SHP77 treated with DMSO at 0.1 percent for 48 hours (cell line): ENCODE measurements at places on chromosomes 3 and 15.

DNA sequence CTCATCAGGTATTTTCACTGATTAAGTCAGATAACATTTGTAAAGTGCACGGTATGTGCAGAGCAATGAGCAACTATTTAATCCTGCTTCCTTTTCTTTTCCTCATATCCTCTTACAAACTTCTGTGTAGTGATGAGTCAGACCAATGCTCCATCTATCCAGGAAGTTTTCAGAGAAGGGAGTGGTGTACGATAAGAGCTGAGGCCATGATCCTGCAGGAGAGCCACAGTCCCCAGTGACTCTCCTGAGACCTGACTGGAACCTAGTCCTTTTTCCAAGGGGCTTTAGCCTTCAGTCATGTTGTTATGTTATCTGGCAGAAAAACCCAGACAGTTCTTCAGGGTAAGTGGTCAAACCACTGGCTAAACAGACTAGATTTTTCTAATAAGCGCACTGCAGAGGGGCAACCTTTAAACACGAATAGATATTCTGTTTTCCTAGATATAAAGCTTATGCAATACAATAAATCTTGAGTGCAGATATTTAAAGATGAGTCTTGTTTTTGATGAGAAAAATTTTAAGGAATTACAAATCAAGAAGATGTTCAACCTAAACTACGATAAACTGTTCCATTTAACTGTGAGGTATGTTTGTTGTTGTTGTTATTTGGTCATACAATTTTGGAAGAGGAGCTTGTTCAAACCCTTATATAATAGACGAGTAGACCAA is 110.5 kb upstream of the RAP2B start:
- DNase-seq, result no peak

DNA sequence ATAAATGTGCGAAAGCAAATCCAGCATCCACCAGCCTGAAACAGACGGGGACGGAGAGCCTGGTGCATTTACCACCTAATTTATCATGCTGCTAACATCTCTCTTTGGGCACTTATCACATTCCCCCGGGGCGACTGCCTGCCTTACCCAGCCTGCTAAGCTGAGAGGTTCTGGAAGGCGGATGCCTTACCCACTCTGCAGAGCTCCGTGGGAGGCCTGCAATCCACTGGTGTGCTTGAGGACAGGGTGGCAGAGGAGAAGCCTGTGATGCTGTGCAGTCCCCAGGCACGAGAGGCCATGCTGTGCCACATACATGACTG is 25.5 kb downstream of the MGLL start:
- DNase-seq, result no peak

DNA sequence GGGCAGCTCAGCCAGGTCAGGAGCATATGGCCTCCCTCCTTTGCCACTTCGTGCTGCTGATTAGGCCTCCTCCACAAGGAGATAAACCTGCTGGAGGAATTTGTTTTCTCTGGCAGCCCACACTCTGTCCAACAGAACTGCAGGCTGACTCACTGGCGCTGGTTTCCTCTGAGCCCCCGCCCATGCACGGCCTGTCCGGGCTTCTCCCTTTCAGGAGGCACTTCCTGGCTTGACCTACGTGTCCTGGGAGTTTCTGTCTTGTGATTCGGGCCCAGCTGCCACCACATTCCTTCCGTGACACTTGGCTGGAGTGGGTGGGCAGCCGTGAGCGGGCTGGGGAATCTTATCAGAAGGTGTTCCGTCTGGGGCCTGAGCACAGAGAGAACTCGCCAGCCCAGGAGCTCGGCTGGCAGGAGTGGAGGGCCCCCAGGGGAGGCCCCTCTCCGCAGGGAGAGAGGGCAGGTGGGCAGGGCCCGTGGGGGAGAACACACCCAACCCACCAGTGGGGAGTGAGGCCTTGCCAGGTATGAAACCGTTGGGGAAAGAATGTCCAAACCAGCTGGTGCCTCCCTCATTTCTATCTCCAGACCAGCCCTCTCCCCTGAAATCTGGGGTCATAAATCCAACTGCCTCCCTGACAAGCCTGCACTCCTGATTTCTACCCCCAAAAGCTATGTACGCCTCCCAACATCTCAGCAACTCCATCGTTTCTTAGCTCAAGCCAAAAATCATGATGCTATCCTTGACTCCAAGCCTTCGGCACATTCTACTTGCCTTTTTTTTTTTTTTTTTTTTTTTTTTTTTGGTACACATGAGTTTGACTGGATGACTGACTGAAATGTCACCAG is 110.6 kb upstream of the MEF2A start:
- no peak for DNase-seq

DNA sequence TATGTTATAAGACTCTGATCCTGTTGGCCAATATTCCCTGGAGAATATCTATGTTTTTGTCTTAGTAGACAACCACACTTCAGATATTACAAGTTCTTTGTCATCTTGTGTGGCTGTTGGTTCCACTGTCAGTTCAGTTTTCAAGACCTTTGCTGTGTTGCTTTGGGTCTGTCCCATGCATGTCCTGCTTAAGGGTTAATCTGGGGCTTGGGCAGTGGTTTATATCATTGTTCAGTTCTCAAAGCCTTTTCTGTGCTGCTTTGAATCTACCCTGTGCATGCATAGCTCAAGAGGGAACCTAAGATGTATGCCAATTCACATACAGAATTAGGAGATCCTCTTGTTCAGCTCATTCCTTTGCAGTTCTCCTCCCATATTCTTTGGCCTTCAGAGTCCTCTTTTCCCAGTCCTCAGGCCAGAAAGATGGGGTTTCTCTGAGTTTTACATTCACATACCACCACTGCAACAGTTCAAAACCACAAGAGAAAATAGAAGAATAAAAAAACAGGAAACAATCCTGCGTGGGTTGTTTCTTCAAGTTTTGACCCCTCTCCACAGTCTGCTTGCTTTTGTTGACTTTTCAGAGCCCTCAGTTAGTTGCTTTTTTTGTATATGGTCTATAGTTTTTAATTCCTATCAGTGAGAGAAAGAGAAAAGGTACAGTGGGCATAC is 21.6 kb downstream of the BUB1B start:
- no peak for DNase-seq

GRCh38 chr3:108907194-108907593 is 46.5 kb downstream of the GUCA1C start:
- DNase-seq, result no peak

- no peak for DNase-seq
Observed at GRCh38 chr3:47296562-47297302, 14.0 kb downstream of the KLHL18 start.

DNA sequence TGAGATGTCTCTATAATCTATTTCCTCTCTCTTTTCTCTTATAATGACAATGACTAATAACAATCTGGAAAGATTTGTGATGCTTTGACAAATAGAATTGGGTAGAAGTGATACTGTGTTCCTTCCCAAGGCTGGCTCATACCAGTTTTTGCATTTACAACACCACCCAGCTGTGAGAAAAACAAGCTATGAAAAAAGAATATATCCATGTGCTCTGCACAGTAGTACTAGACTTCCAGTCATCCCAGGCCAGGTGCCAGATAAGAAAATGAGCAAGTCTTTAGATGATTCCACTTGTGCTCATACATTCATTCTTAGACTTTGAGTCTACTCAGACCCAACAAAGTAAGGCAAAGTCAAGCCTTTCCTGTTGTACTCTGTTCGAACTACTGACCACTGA is 350.2 kb upstream of the POU1F1 start:
- no peak for DNase-seq

DNA sequence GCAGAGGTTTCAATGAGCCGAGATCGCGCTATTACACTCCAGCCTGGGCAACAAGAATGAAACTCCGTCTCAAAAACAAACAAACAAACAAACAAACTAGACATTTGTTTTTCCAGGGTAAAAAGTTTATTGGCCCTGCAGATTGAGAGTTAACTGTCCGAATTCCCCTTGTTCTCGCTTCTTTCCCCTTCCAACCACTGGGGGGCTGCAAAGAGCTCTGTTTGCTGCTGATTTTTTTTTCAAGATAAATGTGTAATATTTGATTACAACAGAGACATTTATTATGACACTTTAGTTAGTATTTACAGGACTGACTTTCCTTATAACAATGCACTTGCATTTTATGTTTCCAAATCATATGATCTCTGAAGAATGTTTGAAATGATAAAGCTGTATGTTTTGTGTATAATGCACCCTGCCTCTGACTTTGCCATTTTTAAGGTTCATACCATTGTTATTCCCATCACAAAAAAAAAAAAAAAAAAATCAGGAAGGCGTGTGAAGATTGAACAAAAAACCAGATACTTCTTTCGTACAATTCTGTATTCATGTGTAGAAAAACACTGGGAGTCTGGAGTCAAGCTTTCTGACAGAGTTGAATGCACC is 2.8 kb downstream of the CLSTN2 start:
- DNase-seq, result no peak

- DNase-seq, result no peak
Observed at GRCh38 chr15:78666010-78666409, 25.0 kb upstream of the CHRNB4 start.

DNA sequence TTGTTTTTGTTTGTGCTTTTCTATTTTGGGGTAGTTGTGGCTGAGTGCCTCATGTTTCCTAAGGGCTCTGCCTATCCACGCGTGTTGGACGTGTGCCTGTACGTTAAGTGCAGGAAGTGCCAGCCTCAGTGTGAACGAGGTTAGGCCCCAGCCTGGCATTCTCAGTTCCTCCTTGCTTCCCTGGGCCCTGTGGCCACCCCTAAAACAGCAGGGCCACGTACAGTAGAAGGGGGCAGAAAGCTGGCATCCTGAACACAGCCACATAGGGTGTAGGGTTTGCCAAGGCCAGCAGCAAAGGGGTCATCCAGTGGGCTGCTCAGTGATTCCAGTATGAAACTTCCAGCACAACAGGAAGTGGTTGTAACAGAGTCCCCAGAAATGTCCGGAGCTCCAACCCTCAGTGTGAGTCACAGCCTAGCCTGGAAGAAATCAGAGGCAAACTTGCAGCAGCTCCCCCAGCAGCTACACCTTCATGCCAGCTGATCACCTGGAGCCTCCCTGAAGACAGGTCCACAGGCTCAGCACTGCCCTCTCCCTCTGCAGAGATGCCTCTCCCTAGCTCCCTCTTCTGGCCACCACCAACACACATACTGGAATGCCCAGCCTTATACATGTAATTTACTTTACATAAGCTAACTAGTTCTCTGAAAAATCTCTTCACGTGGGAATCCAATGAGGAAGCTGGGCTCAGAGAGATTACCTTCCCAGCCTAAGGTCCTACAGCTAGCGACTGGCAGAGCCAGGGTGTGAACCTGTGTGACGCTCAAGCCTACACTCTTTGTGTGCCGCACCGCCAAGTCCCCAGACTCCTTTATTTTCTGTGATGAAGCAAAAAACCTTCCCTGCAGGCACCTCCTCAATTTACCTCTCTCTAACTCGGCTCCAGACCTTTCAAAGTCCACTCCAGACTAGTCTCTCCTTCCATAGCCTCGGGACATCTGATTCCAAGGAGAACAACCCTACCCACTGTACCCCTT is 26.6 kb downstream of the ILDR1 start:
- DNase-seq, result peak; percentile 9

DNA sequence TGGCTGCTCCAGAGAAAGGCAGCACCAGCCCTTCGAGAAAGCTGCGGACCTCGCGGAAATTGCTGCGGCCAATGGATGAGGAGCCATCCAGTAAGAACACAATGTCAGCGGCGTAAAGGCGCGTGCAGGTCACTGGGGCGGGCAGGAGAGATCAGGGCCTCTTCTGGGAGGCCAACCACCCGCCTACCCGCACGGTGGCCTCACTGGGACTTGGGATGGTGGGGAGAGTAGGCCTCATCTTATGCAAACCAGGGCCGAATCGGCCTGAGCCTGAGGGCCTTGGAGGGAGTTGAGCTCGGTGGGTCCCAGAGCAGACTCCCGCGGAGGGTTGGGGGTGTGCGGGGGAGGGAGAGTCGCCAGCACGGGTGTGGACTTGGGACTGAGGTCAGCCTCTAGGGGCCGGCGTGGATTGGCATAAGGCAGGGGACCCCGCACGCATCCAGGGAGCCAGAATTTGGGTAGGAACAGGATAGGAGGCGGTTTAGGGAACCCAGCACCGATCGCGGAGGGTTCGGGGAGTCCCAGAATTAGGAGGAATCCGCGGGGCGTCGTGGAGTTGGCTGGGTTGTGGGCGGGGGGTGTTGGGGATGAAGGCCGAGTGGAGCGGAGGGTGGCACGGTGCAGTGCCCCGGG is 596 bp downstream of the COL7A1 start:
- DNase-seq, result no peak

DNA sequence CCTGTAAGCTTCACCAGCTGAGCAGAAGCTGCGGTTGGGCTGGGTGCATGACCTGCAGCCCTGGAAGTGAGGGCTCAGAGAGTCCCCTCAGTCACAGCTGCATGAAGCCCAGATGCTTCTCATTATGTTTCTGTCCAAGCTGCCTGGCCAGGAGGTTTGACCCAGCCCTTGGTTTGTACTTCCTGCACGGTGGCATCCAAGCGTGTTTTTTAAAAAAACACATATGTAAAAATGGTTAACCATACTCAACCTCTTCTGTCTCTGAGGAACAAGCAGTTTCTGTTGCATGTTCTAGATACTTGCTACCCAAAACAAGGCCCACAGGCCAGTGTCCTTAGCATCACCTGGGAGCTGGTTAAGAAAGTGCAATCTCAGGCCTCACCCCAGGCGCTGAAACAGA is 76.0 kb upstream of the ATP10A start:
- no peak for DNase-seq

- no peak for DNase-seq
Observed at GRCh38 chr3:129549006-129549800, 6.2 kb downstream of the H1-8 start.

DNA sequence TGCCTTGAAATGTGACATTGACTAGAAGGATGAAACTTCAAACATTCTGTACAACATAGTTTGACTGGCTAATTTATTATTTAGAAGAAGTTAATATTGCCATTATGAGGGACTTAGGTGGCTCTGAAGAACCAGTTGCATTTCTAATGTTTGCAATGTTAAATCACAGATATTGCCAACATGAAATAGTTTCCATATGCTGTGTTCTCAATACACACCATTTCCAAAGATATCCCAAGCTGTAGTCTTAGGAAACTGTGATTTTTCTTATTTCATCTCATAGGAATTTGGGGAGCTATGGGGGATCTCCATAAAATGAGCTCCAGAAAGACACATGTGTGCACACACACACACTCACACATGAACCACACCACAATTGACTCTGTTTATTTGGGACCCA is 36.3 kb downstream of the ALG1L2 start:
- no peak for DNase-seq

GRCh38 chr15:48493084-48493762 is 152.3 kb downstream of the FBN1 start:
- DNase-seq, result no peak

- DNase-seq, result no peak
Observed at GRCh38 chr3:101229681-101230080, 90.7 kb downstream of the IMPG2 start.
